Mucosa of descending colon (tissue), 3 donors: ENCODE measurements at places on chromosomes 6 and 20. TPM values are rescaled to one million over a fixed set of nuclear protein-coding genes. Genes with fewer than 3 reads are reported as not detected.

Gene PEX3
- 12.7 TPM for total RNA-seq

Gene TRIM10
- total RNA-seq: 5.3 TPM

Gene C6orf52
- 1.2 TPM for total RNA-seq

Gene POFUT1
- 44.8 TPM for total RNA-seq

Gene TRIM31
- total RNA-seq: 202 TPM

Gene KCNK5
- total RNA-seq: 69.8 TPM

Gene PET117
- total RNA-seq: 25.6 TPM

Gene CAGE1
- 0.09 TPM for total RNA-seq

Gene SLC4A11
- total RNA-seq: 1.2 TPM

Gene ARHGAP40
- not detected for total RNA-seq

Gene CALHM6
- 4.2 TPM for total RNA-seq

Gene KIAA1755
- 1.2 TPM for total RNA-seq

Gene BPIFB4
- total RNA-seq: not detected

Gene SLC29A1
- total RNA-seq: 140 TPM

Gene PLG
- total RNA-seq: not detected

Gene ZDHHC14
- 10.5 TPM for total RNA-seq

Gene LHFPL5
- not detected for total RNA-seq

Gene KCNB1
- total RNA-seq: 14.6 TPM

Gene SLC52A3
- 15.4 TPM for total RNA-seq

Gene SRSF12
- total RNA-seq: 0.51 TPM

Gene ANKRD66
- not detected for total RNA-seq

Gene SCRT2
- total RNA-seq: not detected

Gene COX4I2
- total RNA-seq: 0.63 TPM

Gene PRND
- 0.22 TPM for total RNA-seq

Gene ABHD16A
- 69.4 TPM for total RNA-seq

Gene ISM1
- total RNA-seq: 0.66 TPM

Gene IER3
- 67.6 TPM for total RNA-seq

Gene CASS4
- 0.77 TPM for total RNA-seq

Gene PROCR
- total RNA-seq: 6.1 TPM

Gene C2
- 33.7 TPM for total RNA-seq

Gene BFSP1
- total RNA-seq: 0.70 TPM

Gene HCRTR2
- total RNA-seq: not detected

Gene MUCL3
- total RNA-seq: 0.07 TPM

Gene SIRPD
- not detected for total RNA-seq

Gene MDFI
- total RNA-seq: 2.2 TPM

Gene ENPP5
- total RNA-seq: 1.5 TPM

Gene DDO
- 2.6 TPM for total RNA-seq

Gene PTCHD4
- total RNA-seq: 0.89 TPM

Gene PCMTD2
- total RNA-seq: 31.1 TPM

Gene DEFB127
- total RNA-seq: not detected

Gene TFB1M
- total RNA-seq: 26.5 TPM

Gene KCNK15
- 0.43 TPM for total RNA-seq

Gene PRDM1
- 23.4 TPM for total RNA-seq

Gene TCP11
- not detected for total RNA-seq

Gene MKKS
- 30.0 TPM for total RNA-seq

Gene ACTR5
- 6.0 TPM for total RNA-seq

Gene SSTR4
- total RNA-seq: 0.19 TPM

Gene PPIL1
- total RNA-seq: 14.2 TPM

Gene NRN1
- total RNA-seq: 3.6 TPM

Gene PBOV1
- not detected for total RNA-seq

Gene RWDD2A
- total RNA-seq: 2.5 TPM

Gene CDH26
- 0.48 TPM for total RNA-seq

Gene DNAH8
- total RNA-seq: 0.03 TPM

Gene MOCS1
- total RNA-seq: 30.9 TPM

Gene OTOR
- total RNA-seq: not detected

Gene MYL9
- total RNA-seq: 74.3 TPM

Gene CD83
- 1.4 TPM for total RNA-seq

Gene CTCFL
- not detected for total RNA-seq
